ENCODE measurements at places on chromosomes 2 and 18.
A peak's percentile ranks its signal among the peaks of the same experiment; 100 is the strongest.

GRCh38 chr2:127365211-127365643 lies 22.5 kb downstream of the MAP3K2 start:
- DNase-seq: no peak

DNA sequence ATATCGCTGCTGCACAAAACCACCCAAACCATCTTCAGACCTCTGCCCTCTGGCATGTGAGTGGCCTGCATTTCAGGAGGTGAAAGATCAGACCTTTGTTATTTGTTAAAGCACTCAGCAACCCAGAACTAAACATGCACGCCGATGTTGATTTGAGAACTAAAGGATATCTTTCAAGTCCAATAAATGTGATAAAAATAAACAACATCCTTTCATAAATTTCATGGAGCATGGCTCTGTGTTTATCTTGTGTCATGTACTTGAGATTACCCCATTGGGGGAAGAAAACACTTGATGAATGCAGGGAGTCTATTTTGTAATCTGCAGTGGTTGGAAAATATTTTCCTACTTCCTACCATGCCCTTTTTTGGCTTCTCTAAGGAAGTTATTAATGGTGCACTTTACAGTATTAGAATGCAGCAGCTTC lies 70.8 kb upstream of the GATA6 start:
- DNase-seq: no peak

DNA sequence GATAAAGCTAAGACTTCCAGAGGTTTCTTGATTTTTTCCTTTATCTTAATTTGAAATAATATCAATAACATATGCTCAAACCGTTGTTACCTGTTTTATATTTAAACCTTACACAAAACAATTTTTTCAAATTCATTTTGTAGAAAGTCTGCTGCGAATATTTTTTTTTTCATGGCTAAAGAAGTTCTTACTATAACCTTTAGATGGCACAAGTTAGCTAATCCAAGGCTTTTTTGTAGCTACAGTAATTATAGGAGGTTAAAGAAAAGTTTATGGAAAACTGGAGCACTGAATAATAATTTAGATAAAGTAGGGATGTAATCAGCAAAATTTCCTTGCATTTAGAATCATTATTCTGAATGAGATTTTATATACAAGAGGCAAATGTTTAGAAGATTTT lies 78.0 kb upstream of the PNPT1 start:
- no peak for DNase-seq

GRCh38 chr2:238988752-238989151 lies 140.9 kb downstream of the TWIST2 start:
- no peak for DNase-seq

DNA sequence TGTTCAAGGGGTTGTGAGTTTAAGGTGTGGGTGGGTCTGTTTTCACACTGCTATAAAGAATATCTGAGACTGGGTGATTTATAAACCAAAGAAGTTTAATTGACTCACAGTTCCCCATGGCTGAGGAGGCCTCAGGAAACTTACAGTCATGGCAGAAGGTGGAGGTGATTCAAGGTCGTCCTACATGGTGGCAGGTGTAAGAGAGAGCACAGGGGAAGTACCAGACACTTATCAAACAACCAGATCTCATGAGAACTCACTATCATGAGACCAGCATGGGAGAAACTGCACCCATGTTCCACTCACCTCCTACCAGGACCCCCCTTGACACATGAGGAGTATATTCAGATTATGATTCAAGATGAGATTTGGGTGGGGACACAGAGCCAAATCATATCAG lies 38.0 kb downstream of the RHBDD1 start:
- peak; percentile 35 for DNase-seq

- no peak for DNase-seq
Measured at GRCh38 chr2:225995796-225996461, 596.4 kb downstream of the NYAP2 start.

DNA sequence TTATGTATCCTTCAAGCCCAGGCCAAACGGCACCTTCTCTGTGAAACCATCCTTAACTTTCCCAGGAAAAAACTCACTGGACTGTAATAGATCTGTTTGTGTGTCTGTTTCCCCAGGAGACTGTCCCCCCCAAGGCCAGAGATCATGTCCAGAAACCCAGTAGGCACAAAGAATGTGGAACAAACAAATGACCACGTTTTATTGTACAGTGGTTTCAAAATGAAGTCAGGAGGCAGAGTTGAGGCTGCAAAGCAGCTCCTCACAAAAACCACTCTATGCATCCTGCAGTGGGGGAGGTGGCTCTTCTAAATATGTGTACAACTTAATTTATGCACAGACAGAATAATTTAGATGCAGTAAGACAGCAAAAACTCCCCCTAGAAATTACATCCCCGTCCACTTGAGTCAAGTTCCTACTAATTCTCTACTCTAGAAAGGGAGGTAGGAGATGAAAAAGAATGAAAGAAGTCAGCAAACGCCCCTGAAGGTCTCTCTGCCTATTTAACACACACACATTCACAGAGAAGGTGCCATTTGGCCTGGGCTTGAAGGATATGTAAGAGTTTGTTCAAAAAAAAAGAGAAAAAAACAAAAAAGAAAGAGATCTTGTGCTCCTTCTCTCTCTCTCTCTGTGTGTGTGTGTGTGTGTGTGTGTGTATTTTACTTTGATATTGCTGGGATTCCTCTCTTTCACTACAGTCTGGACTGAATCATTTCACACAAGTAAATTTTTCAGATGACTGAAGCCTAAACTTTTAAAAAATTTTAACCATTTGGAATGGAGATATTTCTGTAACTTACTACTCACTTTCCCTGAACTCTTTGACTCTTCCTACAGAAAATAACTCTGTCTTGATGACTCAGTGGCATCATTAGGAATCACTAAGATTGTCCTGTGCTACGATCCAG lies 19.5 kb downstream of the BCL2 start:
- DNase-seq: peak; percentile 29

GRCh38 chr2:181805228-181806038 lies 86.1 kb upstream of the ITPRID2 start:
- DNase-seq: no peak

DNA sequence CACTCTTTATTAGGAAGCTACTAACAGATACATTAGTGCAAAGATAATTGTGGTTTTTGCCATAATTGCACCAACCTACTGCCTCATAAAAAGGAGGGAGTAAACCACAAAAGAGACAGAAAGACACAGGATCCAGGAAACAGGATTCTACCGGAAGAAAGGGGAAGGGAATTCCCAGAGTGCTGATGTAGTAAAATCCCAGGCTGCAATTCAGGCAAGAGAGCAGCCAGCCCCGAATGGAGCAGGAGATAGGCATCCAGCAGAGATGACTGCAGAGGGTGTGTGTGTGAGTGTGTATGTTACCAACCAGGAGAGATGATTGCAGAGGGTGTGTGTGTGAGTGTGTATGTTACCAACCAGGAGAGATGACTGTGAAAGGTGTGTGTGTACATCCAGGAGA lies 84.4 kb downstream of the KCNS3 start:
- DNase-seq: no peak

DNA sequence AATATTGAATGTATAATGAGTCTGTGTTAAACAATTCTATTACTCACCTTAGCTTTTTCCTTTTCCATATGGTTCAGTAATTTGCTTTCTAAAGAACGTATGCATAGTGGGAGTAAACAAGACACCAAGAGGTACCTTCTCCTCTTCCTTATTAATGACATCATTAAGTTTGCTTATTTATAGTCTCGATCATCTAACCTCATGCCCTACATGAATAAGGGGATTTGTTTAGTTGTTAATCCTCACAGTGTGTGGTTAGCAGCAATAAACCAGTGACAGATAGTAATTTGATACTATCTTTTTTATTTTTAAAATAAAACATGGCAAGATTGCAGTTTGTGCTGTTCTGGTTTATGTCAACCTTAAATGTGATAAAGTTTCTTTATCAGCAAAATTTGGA lies 69.7 kb downstream of the COBLL1 start:
- DNase-seq: no peak

- DNase-seq: no peak
Measured at GRCh38 chr2:41579806-41580205, 468.0 kb upstream of the PKDCC start.

GRCh38 chr18:10946058-10946457 lies 203.3 kb downstream of the PIEZO2 start:
- DNase-seq: no peak

GRCh38 chr2:113407446-113408099 lies 29.9 kb upstream of the ZNG1B start:
- no peak for DNase-seq

DNA sequence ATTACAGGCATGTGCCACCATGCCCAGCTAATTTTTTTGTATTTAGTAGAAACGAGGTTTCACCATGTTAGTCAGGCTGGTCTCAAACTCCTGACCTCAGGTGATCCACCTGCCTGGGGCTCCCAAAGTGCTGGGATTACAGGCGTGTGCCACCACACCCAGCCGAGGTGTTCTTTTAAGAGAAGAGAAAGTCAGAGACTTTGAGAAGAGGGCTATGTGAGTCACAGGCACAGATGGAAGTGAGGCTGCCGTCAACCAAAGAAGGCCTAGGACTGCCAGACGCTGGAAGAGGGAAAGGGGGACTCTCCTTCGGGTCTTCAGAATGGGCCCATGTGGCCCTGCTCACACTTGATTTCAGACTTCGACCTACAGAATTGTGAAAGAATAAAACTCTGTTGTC lies 67.2 kb upstream of the SH3BP4 start:
- DNase-seq: no peak

DNA sequence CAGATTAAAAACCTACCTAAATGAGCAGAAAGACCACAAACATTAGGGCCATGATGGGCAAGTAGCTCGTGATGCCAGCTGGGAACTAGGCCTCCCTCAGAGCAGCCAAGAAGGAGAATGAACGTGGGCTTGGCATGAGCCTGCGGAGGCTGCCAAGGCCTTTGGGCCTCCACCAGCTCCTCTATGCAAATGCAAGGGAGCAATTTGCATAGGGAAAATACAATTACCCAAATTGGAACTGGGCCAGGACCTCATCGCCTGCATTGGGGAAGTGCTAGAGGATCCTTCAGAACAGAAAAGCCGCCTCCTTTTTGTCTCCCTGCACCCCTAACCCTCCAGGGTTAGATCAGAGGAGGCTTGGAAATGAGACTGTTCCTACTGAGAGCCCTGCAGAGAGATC lies 326.4 kb downstream of the SMAD2 start:
- DNase-seq: no peak

DNA sequence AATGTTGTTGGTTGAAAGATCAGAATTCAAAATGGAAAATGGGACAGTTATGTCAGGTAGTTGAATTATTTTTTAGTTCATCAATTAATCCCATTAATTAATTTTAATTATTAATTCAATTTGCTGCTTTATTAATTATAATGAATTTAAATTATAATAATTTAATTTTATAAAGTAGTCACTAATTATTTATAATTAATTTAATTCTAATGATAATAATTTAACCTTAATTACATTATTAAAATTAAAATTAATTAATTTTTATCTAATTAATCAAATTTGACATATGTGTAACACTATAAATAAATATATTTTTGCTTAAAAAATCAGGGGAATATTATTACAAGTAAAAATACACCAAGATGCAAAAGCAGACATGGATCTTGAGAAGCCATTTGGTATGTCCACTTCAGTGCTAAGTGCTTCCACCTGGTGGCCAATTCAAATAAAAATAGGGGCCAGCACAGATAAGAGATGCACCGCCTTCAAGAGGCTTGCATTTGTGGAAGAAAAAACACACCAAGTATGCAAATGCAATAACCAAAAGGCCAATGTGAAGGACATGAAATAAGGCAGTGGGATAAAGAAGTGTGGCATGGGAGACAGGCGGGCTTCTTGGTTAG lies 73.2 kb downstream of the MBP start:
- no peak for DNase-seq

DNA sequence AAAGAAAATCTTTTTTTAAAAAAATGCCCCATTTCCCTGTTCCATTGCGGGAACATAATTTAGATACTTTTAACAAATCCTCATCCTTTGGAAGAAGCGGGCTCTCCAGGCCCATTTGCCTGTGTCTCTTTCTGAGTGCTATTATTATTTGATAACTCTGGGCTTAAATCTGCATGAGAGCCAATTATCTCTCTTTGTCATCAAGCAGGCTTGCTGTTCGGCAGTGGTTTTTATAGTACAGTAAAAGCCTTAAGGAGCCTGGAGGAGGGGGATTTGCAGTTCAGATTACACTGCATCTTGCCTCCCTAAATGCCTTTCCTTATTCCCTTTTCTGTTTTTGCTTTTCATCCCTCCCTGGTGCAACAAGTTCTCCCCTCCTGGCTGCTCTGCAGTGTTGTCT lies 50.6 kb downstream of the CELF4 start:
- DNase-seq: no peak

- DNase-seq: no peak
Measured at GRCh38 chr2:216059233-216059834, 22.3 kb downstream of the PECR start.

- no peak for DNase-seq
Measured at GRCh38 chr2:99970292-99970868, 172.0 kb downstream of the AFF3 start.

GRCh38 chr2:107570876-107571275 lies 255.8 kb upstream of the RGPD4 start:
- DNase-seq: no peak

GRCh38 chr2:176104316-176105077 lies 2.6 kb upstream of the HOXD11 start:
- no peak for DNase-seq

DNA sequence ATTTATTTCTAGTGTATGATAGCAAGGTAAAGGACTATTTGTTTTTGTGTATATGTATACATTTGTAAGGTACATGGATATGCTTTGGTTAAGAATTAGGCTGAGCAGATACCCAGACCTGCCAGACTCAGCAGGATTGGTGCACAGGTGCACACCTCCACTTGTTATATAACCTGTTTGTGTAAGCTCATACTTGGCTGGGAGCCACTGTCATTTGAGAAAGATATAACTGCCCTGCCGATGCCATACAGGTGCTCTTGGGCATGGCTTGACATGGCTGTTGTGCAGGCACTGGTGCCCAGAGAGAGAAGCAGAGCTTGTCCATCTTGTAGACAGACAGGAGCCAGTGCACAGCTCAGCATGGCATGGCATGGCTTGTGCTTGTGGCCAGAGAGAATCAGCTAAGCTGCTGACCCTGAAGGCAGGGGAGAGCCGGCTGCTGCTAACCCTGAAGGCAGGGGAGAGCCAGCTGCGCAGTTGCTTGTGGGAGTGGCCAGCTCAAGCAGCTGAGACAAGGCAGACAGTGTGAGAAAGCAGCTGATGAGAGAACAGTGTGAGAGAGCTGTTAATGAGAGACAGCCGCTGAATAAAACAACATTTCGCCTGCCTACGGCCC lies 136.5 kb downstream of the RNF144A start:
- no peak for DNase-seq

DNA sequence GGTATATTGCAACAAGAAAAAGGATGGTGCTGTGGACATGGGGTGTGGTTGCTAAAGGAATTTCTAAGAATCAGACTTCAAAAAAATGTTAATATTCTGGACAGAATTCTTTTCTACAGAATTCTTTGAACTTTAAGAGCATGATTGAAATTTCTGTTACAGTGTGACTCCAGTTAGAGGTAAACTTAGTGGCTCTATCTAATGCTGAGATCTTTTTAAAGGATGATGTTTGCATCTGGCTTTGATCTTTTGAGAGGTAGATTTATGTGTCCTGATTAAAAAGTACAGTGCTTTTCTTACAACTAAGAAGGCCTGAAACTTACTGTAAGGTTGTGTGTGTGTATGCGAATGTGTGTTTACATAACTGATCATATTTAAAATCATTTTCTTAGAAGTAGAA lies 25.4 kb downstream of the NCK2 start:
- no peak for DNase-seq

- DNase-seq: no peak
Measured at GRCh38 chr2:69279931-69280681, 106.9 kb downstream of the GFPT1 start.

Data from stimulated activated naive CD4-positive, alpha-beta T cell treated with Interleukin-2 at 50 U/mL for 16 hours (primary cell).